Fibroblast of pulmonary artery (primary cell): ENCODE measurements at places on chromosomes 2 and 18.

DNA sequence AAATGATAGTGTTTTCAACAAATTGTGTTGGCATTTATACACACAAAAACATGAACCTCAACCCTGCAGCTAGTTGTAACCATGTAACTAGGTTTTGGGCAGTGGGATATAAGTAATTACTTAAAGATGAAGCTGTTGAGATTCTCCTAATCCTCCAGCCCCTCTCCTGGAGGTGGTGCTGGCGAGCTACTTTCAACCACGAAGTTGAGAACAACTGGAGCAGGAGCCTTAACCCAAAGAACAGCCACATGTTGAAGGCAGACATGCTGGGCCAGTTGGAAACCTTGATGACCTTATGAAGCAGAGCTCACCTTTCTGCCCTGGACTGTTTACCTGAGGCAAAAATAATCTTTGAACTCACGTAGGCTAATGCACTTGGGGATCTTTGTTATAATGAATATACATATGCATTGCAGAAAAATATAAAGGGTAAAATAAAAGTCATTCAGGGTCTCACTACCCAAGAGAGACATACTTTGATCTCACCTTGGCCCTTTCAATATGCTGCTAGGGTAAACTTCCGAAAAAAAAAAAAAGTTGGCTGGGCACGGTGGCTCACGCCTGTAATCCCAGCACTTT, 89.6 kb upstream of the NPAS2 start:
- peak; percentile 90 for DNase-seq

DNA sequence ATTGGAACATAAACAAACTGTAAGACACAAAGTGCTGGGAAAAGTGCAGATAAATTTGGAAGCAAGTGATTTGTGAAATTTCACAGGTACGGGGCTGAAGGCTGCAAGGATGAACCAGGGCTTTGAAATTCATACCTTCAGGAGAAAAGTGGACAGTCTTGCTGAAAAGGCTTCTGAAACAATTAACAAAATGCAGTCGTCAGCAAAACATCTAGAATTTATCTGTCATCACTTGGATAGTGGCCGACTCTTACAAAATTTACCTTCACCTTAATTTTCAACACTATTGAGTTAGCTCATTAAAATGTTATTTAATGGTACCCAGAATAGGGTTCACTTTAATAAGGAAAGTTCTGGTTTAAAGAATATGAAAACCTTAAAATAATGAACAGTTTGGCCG, 138.3 kb downstream of the SNTG2 start:
- no peak for DNase-seq

DNA sequence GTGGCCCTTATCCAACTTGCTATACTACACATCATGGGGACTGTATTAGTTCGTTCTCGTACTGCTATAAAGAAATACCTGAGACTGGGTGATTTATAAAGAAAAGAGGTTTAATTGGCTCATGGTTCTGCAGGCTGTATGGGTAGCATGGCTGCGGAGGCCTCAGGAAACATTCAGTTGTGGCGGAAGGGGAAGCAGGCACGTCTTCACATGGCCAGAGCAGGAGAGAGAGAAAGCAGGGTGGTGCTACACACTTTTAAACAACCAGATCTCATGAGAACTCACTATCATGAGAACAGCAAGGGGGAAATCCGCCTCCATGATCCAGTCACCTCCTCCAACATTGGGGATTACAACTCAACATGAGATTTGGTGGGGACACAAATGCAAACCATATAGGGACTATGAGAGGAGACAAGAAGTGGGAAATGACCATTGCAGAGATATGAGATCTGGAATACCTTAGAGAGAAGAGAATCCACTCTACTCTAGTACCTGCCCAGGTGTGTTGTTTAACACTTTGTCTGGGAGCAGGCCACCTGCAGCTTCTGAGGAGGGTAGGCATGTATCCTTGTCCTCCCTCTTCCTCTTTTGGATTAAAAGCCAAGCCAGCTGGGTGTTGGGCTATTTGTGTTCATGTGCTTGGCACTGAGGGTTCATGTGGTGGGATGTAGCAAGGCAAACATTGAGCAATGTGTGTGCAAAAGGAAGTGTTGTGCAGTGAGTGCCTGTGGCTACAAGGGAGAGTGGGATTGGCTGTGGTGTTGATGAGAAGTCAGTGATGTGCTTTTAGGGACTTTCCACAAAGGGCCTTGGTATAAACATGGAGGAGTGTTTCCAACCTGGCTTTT, 22.8 kb downstream of the TTLL4 start:
- peak; percentile 96 for DNase-seq

DNA sequence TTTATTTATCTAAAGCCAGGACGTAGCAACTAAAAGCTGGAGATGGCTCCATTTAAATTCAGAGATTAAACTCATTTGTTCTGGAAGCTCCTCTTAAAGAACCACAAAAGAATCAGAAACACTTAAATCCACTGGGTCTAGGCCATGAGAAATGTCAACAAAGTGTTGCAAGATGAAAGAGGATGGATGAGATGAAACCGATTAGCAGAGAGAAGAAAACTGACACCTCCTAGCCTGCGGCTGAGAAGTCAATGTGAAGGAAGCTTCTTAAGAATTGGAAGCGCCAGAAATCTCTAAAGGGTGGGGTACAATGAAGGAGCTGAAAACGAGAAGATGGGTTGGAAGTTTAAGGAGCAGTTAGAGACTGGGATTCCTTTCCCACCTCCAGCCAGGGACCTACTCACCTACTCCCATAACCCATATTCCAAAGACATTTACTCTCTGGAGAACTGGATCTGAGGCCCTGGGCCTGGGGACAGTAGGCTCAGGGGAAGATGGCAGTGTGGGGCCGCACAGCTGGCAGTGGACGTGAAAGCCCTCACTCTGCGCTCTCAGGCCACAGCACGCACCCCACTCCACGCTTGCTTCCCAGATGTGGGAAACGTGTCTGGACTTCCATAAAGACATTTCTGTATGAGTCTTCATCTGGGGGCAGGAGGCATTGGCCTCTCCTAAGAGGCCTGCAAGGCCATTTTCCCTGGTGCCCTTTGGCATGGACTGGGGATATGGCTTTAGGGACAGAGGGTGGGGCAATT, 188.4 kb downstream of the LOXHD1 start:
- DNase-seq: no peak

DNA sequence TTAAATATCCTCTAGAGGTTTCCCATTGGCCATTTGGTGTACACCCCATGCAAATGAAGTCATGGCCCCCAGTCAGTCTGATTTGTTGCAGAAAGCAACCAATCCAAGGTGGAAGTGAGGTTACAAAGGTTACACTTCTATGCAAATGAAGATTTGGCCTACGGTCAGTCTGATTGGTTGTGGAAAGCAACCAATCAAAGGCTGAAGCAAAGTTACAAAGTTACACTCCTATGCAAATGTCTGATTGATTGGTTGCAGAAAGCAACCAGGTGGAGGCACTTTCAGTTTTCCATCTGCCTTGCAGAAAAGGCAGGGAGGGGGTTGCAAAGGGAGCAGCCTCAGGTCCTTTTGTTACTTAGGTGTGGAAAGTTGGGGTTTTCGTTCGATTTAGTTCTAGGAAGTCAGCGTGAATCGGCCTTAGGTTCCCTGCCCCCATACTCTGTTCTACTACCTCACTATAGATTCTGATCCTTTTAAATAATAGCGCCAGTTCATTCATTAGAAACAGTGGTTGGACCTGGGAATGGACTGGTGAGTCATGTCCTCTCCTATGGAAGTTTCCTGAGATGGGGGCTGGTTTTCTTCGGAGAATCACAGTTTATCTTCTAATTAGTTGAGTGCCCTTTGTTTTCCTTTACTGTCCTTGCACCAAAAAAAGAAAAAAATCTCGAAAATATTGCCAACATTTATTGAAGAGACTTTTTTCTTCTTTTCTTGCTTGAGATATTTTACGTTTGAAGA, 279.5 kb downstream of the AGAP1 start:
- no peak for DNase-seq

- no peak for DNase-seq
Measured at GRCh38 chr2:275466-275865, 10.7 kb downstream of the ACP1 start.
